ENCODE measurements at places on chromosomes 1 and 21. TPM values are rescaled to one million over a fixed set of nuclear protein-coding genes. Genes with fewer than 3 reads are reported as not detected.

The MEF2D gene
- 3.6 TPM for total RNA-seq

The CRB1 gene
- under 0.01 TPM for total RNA-seq

The SIK1 gene
- total RNA-seq: 21.5 TPM

The SYPL2 gene
- total RNA-seq: not detected

The AIRE gene
- total RNA-seq: not detected

The ATP1A2 gene
- not detected for total RNA-seq
